SK-N-DZ (cell line): ENCODE measurements at places on chromosomes 12 and 14.

- DNase-seq: no peak
These were observed 9.2 kb upstream of the PLBD1 start for GRCh38 chr12:14576896-14577295.

DNA sequence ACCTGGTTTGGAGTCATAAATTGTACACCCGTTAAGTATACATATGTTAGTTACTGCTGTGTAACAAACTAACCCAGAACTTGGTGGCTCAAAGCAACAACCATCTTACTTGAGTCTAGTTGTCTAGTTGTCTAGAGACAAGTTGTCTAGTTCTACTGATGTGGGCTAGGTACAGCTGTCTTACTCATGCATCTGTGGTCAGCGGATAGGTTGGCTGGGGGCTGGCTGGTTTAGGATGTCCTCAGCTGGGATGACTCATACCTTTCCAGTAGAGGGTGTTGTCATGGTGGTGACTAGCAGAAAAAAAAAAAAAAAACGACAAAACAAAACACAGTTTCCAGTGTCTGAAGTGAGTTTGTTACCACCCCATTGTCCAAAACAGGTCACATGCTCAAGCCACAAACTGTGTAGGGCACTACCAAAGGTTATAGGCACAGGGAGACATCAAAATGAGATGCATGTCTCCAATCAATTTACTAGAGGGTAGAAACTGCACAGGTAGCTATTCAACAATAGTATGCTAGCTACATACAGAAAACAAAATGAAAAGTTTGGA is 680.3 kb downstream of the MED13L start:
- DNase-seq: no peak

GRCh38 chr14:88604212-88604611 is 41.4 kb downstream of the ZC3H14 start:
- DNase-seq: no peak

- peak; percentile 79 for DNase-seq
These were observed 13.0 kb upstream of the ITPR2 start for GRCh38 chr12:26845984-26846383.

GRCh38 chr14:69625299-69626131 is 14.1 kb downstream of the SUSD6 start:
- no peak for DNase-seq

DNA sequence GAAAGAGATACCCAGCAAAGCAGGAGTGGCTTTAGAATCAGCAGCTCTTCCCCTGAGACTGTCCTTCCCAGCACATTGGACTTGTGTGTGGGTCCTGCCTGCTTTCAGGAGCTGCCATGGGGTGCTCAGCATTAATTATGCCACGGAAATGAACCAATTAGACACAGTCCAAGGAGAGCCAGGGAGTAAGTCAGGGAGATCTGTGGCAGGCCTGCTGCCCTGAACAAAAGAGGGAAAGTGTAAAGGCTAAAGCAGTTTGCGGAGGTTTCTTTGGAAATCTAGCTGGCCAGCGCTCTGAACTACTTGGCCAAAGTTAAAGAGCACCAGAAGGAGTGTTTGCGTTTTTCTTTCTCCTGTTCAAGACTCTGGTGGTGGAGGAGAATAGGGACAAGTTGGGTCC is 65.7 kb upstream of the SRSF5 start:
- no peak for DNase-seq

- DNase-seq: no peak
These were observed 277.2 kb downstream of the AKAP6 start for GRCh38 chr14:32606301-32606700.

GRCh38 chr12:79115743-79116142 is 251.2 kb downstream of the SYT1 start:
- no peak for DNase-seq

- no peak for DNase-seq
These were observed 11.4 kb downstream of the MMP14 start for GRCh38 chr14:22847661-22848341.
